ENCODE measurements at places on chromosomes 16 and 17.

DNA sequence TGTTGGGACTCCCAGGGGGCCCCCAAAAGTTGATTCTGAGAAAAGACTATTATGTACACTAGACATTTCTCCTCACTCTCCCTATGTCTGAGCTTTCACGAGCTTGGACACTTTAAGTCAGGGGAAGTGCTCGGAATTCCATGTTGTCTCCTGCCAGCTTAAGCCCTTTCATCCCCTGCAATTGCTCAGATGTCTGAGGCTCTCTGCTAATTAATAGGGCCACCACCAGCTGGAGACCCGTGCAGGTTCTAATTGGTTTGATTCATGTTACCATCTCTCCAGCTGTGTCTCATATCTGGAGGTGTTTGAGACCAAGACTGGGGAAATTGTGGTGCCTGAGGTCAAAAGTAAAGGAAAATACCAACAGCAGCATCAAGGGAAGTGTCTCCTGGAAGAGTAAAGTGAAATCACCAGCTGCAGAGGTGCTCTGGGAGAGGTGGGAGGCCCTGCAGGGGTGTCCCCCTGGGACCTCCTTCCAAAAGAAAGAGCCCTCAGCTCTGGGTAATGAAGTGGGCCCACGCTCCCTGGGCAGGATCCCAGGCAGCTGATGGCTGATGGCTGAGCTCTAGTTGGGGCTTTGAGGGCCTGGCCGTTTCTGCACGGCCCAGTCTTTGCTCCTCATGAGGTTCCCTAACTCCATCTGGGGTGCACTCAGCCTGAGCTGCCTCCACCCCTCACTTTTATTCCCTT, 5.8 kb upstream of the UTS2R start:
- no peak for DNase-seq

- peak; percentile 51 for DNase-seq
Observed at GRCh38 chr17:61128661-61129115, 271.0 kb upstream of the TBX2 start.

DNA sequence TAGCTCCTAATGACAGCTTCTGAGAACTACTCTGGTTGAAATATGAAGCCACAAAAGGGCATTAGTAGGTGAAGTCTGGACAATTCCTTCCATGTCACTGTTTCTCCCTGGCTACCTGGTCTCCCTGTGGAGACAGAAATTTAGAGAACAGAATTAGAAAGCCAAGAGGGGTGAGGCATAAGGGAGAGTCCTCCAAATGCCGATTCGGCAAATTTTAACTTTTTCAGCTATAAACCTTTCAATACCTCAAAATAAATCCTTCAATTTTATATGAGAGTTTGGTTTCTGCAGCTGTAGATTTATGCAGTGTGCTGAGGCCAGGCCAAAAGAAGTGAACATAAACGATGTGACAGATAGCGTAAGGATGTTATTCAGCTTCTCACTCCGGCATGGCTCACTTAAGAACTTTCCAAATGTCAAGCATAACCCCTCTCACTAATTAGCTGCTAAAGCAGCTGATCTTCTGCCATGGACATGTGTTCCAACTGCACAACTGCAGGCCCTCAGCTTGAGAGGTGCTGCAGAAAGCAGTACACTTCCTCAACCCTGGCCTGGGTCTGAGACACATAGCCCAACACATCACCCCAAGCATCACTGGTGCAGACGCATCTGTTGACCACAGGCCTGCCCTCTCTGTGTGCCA, 247.9 kb upstream of the SOX9 start:
- DNase-seq, result no peak

GRCh38 chr16:4131621-4132020, 15.4 kb upstream of the ADCY9 start:
- no peak for DNase-seq

DNA sequence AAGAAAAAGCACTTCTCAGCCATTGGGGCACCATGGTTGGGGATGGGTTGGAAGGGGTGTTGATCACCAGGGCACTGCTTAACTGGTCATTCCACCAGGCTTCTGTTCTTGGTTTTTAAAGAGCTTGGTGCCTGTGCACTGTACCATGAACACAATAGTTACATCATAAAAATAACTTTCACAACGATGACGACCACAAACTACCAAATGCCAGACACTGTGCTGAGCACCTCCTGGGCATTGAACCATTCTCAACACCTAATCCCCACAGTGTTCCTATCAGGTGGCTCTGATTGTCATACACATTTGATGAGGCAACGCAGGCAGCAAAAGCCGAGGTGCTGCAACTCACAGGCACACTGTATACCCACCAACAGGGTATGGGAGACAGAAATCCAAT, 208.0 kb downstream of the FOXL1 start:
- no peak for DNase-seq

DNA sequence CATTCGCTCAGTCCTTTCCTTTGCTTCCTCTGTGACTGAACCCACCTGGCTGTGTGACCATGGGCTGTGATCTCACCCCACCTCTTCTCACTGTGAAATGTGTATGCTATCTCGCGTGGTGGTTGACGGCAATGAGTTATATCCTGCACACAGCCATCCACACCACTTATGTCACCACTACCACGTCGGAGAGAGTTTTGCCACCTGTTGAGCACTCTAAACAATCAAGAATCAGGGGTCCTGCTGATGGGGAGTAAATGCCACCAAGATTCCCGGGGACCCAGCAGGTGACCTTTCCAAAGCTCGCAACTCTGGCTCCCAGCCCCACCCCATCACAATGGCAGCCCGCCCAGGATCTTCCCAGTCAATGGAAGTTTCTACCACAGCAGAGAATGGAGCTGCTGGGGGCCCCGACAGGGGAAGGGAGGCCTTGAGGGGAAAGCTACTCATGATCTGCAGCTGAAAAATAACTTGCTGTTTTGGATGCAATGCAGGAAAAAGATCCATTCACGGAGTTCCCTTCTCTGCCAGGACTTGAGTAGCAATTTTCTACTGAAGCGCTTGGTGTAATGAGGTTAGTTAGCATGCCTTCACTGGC, 26.2 kb upstream of the RCVRN start:
- peak; percentile 49 for DNase-seq

DNA sequence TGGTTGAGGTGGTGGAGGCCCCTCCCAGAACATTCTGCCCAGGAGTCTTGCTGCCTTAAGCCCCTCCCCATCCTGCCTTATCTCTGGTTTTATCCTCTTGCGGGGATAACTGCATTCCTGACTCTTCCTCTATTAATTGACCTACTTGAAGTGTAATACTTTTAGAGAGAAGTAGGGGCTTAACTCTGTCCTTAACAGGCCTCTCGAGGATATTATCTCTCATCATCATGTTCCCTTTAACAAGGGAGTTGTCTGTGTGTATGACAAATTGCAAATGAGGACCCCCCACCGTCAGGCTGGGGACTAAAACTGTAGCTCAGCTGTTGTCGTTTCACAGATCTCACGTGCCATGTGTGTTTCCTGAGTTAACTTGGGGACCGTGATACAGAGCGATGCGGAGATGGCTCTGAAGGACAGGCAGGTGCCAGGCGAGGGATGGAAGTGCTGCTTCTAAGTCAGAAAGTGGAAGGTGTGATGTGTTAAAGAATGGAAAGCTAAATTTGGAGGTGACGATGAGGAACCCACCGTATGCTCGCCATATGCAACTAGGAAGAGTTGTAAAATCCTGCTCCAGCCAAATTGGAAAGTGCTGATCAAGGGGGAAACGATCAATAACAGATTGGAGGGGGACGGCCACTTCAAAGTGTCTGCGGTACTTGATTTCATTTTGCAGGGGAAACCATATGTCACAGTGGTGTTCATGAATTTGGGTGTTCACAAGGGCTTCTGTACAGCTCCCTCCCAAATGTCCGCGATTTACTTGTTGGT, 106.3 kb downstream of the RPTOR start:
- DNase-seq, result no peak

- DNase-seq, result no peak
Observed at GRCh38 chr17:69593716-69594115, 179.2 kb downstream of the MAP2K6 start.

GRCh38 chr17:31568121-31568520, 176.6 kb downstream of the RAB11FIP4 start:
- DNase-seq, result no peak

- no peak for DNase-seq
Observed at GRCh38 chr16:89602273-89602951, 11.0 kb upstream of the DPEP1 start.

DNA sequence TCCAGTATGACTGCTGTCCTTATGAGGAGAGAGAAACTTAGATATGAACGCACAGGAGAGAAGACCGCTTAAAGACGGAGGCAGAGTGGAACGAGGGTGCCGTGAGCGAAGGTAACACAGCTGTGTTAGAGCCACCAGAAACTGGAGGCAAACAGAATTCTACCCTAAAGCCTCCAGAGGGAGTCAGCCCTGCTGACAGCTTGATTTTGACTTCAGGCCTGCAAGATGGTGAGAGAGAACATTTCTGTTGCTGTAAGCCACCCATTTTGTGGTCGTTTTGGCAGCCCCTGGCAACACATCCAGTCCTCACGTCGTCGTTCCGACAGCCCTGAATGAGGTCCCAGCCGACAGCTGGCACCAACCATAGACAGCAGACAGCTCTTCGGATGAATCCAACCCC, 2.8 kb upstream of the SPATA2L start:
- no peak for DNase-seq

- no peak for DNase-seq
Observed at GRCh38 chr17:47894498-47895346, 1.3 kb upstream of the SP2 start.

- DNase-seq, result peak; percentile 57
Observed at GRCh38 chr17:18186627-18186982, 3.0 kb downstream of the ALKBH5 start.

DNA sequence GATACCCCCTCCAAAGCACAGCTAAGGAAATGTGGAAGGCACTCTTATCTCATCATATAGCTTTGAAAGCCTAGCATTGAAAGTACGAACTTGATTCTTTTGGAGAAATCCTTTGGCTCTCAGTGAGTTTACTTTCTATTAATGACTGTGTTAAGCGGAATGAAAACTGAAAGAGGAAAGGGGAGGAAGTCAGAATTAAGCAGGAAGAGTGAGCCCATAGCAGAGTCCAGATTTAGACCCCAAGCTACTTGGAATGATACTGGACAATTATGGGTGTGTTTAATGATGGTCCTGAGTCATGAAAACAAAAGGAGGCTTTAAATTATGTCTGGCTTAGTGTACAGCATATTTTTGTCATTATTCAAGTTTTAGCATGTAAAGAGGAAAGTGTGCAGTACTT, 42.2 kb downstream of the TENT4B start:
- no peak for DNase-seq

DNA sequence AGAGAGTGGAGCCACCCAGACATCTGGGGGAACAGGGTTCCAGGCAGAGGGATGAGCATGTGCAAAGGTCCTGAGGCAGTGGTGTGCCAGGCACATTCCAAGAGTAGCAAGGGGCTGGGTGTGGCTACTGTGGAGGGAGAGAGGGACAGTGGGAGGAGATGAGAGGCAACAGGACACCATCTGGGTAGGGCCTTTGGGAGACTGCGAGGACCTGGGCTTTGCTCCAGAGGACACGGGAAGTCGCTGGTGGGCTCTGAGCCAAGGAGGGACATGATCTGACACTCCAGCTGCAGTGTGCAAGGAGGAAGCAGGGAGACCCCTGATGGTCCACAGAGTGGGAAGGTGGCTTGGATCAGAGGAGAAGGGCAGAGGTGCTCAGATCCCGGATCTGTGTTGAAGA, 56.7 kb upstream of the MED9 start:
- no peak for DNase-seq

DNA sequence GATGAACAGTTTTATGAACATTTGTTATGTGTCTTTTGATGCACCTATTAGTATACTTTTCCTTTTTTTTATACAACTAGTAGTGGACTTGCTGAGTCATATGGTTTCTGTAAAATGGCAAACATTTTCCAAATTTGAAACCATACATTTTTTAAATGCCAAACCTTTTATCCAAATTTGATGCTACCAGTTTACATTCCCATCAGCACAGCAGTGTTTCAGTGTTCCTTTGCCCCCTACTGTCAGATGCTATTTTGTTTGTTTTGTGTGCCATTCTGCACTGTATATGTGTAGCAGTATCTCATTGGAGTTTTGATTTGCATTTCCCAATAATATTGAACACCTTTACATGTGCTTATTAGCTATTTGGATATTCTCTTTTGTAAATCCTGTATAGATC, 219.4 kb downstream of the TANC2 start:
- DNase-seq, result no peak

- no peak for DNase-seq
Observed at GRCh38 chr17:80694992-80695912, 150.6 kb downstream of the RPTOR start.

- no peak for DNase-seq
Observed at GRCh38 chr16:57016831-57017230, 27.5 kb downstream of the NLRC5 start.

GRCh38 chr16:11224096-11224893, 31.7 kb downstream of the SOCS1 start:
- DNase-seq, result no peak

DNA sequence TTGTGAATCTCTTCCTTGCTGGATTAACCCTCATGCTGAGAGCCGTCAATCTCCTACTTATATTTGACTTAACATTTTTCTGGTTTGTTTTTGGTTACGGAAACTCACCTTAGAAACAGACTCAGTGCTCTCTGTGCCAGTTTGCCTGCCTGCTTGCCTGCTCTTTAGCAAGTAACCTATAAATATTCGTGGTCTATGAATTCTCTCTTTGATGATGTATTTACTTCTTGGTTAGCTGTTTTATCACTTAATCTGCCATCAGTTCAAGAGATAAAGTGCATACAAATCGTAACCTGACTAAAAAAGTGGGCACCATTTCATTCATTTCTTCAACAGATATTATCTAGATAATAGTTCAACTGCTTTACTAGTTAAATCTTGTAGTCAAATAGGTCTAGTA, 26.7 kb downstream of the CYB5B start:
- no peak for DNase-seq

GRCh38 chr17:68381076-68381900, 76.0 kb downstream of the WIPI1 start:
- DNase-seq, result no peak

- DNase-seq, result no peak
Observed at GRCh38 chr17:78831688-78832540, 8.7 kb downstream of the USP36 start.

DNA sequence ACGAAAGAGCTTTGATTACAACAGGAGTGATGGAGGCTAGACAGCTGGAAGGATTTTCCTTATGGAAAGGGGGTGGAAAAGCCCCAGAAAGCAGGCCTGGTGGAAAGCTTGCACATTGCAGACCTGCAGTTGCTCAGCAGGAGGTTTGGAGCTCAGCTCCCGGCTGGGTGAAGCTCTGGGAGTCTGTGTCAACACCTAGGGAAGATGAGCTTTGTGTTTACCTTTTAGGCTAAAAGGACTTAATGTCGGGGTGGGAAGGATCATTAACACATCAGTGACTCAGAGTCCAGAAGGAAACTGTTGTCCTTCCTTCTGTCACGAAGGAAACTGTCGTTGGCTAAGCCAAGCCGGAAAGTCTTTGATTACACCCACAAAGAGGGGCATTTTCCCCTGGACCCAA, 48.2 kb downstream of the RAP1GAP2 start:
- DNase-seq, result no peak

GRCh38 chr16:75217389-75217851, 1.4 kb upstream of the CTRB1 start:
- no peak for DNase-seq

GRCh38 chr16:75022567-75022966, 23.7 kb downstream of the ZNRF1 start:
- DNase-seq, result no peak

All from muscle of arm (tissue), 14 donors.